Hippocampal formation (tissue), 2 donors: ENCODE measurements at places on chromosomes 6 and 20.

- no peak for DNase-seq
These were observed 120.5 kb upstream of the ENPP5 start for GRCh38 chr6:46291275-46291633.

GRCh38 chr6:23244300-23244699 is 674.9 kb downstream of the HDGFL1 start:
- no peak for DNase-seq

- DNase-seq: peak; percentile 92
These were observed 699 bp upstream of the HSPA1B start for GRCh38 chr6:31826793-31827285.

- no peak for DNase-seq
These were observed 9.6 kb upstream of the SF3B5 start for GRCh38 chr6:144104898-144105487.

DNA sequence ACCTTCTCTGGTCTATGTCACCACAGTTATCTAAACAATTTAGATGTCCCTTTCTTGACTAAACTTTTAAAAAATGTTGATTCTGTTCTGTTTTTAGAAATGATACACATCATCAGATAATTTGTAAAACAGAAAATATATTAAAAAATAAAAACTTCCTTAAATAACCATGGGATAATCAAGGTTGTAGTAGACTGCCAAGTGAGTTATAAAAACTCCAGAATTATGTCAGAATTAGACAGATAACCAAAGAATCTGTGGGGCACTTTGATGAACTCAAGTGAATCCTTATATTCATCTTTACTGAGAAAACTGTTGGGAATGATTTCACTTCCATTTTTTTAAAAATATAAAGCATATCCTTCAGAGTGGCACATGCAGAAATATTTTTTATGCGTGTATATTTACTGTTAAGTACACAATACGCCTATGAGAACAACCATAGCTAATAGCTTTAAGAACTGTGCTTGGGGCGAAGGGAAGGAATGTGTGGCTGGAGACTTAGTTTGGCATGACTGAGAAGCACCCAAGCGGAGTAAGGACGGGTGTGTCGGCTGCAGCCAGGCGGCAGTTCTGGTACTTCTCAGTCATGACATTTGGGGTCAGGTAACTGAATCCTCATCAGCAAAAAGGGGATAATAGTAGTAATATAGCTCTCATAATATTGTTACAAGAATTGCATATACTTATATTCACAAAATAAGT is 604.7 kb upstream of the CITED2 start:
- DNase-seq: no peak
